ENCODE measurements at places on chromosomes 11 and 22. TPM values are rescaled to one million over a fixed set of nuclear protein-coding genes. Genes with fewer than 3 reads are reported as not detected.

GRCh38 chr22:19990609-19991394, 25.8 kb downstream of the ARVCF start:
- no peak for DNase-seq

DNA sequence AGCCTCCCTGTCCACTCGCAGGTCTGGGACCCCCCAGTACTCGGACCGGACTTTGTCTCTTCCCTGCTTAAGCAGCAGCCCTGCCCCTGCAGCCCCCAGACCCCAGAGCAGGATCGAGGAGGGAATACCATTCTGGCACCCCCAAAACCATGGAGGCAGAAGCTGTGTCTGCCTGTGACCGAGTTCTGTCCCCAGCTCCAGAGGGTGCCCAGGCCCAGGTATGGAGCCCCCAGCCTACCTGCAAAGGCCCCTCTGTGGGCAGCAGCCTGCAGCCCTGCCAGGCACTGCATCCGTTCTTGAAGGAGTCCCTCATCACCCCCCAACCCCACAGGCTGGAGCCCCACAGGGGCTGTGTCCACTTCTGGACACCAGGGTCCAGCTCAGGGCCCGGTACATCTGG, 163.8 kb downstream of the BRD1 start:
- no peak for DNase-seq

DNA sequence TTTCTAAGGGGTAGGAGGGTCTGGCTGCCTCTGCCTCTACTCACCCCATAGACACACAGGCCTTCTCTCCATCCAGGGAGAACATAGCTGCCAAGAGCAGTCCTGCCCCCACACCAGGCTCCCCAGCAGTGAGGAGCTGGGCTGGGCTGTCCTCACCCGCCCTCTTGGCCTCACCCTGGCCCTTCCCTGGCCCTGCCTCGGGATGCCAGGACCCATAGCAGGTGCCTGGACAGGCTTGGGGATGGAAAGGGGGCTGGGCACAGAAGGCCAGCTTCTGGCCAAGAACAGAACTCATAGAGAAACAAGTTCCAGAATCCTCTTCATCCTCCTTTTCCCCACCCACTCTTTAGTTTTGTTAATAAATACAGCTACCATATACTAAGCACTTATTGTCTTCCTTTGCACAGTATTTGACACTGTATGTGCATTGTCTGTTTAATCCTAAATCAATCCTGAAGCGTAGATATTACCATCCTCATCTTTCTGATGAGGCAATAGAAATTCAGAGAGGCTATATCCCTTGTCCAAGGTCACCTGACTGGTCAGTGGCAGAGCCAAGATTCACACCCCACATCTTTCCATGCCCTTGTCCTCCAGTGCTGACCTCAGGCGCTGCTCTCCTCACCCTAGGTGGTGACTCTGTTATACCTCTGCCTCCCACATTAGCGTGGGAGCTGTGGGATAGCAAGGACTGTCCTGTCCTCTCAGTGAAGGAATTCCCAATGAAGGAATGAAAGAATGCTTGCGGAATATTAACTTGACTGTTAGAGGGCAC, 22.0 kb upstream of the MYOD1 start:
- no peak for DNase-seq

GRCh38 chr22:44098021-44098739, 74.1 kb downstream of the PARVB start:
- DNase-seq, result no peak

- DNase-seq, result no peak
Observed at GRCh38 chr11:33698921-33699320, 1.7 kb downstream of the C11orf91 start.

- DNase-seq, result no peak
Observed at GRCh38 chr11:108025387-108026080, 16.8 kb downstream of the CUL5 start.

- no peak for DNase-seq
Observed at GRCh38 chr22:31919730-31920129, 24.6 kb upstream of the YWHAH start.

DNA sequence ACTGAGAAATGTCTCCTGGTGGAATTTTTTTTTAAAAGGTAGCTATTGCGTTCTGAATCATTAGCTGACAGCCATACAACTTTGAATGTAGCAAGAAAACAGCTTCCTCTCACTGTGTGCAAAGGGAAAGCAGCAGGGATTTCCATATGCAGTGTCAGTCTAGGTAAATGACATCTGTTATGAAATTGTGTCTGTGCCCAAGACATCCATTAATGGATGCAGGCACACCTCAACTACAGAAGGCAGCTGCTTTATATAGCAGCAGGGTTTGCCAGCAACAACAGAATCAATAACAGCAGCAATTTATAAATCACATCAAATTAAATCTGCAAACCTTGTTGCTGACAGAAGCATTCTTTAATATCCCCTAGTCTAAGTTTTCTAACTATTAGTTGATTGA, 745.3 kb upstream of the RAG2 start:
- no peak for DNase-seq

GRCh38 chr11:14075118-14076078, 112.9 kb downstream of the SPON1 start:
- peak; percentile 89 for DNase-seq

- DNase-seq, result no peak
Observed at GRCh38 chr11:120869516-120870011, 154.3 kb upstream of the TBCEL start.

GRCh38 chr11:61904539-61905048, 12.8 kb downstream of the RAB3IL1 start:
- DNase-seq, result no peak

- no peak for DNase-seq
Observed at GRCh38 chr22:44701187-44701790, 715 bp upstream of the PRR5 start.

DNA sequence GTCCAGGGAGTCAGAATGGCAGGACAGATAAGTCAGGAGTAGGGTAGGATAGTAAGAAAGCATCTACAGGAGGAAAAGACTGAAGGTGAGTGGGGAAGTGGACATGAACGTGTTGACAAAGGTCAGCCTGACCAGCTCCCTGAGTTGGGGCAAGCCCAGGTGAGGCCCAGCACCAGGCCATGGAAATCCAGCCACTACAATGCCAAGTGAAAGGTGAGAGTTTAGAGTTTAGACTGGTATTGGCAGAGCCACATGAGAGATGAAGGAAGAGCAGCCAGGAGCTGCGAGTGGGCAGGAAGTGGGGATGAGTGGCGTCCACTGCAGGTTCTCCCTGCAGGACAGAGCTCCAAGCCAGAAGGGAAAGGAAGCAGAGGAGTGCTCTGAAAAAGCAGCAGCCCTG, 16.5 kb upstream of the SMCO4 start:
- no peak for DNase-seq

DNA sequence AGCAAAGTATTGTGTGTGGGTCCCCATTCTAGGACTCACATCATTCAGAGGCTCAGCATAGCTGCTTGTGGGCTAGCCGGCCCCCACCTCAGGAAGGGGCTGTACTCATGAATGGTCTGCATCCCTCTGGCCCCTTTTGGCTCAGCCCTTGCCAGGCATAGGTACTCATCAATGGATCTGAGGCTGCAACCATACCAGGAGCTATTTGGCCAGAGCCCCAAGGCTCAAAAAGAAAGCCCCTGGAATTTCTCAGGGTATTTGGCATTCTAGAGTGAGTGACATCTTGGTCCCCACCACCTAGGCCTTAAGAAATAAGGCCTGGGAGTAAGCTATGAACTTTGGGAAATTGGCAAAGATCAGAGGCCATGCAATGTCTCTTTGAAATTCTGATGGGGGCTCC, 38.3 kb downstream of the PLEKHA7 start:
- DNase-seq, result no peak

DNA sequence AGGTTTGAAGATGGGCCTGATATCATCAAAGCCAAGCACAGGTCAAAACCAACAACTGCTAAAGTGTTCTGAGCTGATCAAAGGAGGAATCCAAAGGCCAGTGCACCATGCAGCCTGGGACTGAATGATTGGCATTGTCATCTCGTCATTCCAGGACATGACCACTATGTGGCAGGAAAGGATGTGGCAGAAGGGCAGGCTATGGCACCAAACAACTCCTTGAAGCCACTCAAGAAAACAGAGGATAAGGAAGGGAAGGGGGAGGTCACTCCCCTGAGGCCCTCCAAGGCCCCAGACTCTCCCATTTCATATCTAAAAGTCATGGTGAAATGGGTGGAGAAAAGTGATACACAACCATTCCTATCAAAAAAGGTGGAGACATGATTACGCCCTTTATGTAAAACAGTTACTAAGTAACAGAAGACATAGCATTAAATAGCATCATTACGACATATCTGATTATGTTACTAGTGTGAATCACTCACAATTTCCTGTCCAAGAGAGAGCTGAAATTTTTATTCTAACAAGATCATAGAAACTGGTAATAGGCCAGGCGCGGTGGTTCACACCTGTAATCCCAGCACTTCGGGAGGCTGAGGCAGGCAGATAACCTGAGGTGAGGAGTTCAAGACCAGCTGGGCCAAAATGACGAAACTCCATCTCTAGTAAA, 49.3 kb downstream of the AHNAK start:
- peak; percentile 84 for DNase-seq

GRCh38 chr22:42207918-42208317, 62.5 kb downstream of the TCF20 start:
- DNase-seq, result no peak

DNA sequence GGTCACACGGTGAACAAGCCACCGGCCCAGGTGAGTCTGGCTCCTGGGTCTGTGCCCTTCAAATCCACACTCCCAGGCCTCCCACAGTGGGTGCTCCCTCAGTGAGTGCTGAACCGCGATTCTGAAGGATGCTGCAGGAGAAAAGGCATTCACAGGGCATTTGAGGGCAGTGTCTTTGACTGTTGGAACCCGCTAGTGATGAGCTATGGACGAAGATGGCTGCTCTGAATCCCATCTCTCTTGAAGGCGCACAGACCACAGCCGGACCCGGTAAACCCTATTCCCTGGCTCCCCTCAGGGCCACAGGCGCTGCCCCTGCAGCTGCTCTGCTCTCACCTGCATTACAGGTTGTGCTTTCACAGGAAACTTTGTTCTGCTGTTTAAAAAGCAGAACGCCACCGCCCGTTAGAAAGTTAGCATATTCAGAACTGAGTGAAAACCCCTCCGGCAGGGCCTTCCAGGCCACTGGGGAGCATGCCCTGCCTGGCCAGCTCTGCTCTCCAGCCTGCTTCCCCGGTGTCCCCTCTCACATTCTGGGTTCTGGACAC, 3.2 kb downstream of the LRRC32 start:
- no peak for DNase-seq

- DNase-seq, result peak; percentile 71
Observed at GRCh38 chr11:16278273-16278672, 78.1 kb downstream of the SOX6 start.

- DNase-seq, result no peak
Observed at GRCh38 chr11:117172724-117173421, 5.7 kb upstream of the SIDT2 start.

DNA sequence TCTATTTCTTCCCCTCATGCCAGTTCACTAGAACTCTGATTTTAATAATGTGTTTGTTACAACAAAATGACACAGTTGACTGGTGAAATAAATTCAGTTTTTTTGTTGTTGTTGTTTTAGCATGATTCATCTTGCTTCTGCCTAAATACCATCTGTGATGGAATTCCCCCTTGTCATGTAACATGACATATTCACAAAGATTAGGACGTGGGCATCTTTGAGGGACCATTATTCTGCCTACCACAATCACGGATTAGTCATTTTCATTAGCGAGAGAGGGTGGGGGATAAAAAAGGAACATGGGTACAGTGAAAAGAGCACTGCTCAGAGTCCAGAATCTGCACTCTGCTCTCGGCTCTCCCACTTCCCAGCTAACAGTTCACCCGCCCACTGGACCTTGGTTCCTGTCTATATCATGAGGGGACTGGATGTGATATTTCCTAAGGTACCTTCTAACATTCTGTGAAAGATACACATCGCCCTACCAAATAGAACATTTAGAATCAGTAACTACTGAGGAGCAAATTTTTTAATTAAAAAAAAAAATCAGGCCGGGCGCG, 11.3 kb downstream of the HTATIP2 start:
- DNase-seq, result peak; percentile 47

DNA sequence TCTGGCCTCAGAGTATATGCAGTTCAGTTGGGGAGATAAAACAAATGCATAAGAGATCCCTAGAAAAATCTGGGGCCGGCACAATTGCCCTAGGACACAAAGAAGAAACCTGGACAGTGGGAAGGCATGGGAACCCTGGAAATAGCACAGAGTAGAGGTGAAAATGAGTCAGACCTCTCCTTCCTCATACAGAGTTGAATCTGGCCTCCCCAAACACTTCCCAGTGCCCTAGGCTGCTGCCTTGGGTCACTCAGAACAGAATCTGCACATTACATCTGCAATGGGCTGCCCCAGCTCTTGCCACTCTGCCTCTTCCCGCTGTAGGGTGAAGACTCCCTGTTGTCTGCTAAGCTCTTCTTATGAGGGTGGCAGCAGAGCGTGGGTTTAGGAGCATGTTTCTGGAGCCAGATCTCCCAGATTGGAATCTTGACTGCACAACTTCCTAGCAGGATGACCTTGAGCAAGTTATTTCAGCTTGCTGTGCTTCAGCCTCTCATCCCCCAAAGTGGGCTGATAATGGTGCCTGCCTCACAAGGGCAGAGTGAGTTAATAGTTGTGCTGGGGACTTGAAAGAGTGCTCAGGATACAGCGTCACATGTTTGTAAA, 47.1 kb upstream of the NECTIN1 start:
- no peak for DNase-seq

DNA sequence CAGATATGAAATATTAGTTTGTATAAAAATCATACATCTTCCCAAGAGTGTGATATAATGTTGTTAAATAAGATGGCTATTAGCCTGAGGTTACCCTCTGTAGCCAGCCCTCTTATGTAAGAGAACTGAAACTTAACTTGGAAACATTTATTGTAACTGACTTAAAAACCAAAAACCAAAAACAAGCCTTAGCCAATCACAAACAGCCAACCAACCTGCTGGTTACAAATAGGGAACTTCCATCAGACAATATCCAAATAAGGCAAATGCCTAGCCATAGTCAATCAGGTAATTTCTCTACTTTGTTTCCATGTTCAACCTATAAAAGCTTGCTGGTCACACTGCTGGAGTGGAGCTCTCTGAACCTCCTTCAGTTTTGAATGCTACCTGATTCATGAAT, 14.1 kb downstream of the KBTBD3 start:
- no peak for DNase-seq

Gene LRP4
- 5.7 TPM for total RNA-seq

Gene TEX54
- not detected for total RNA-seq

Gene ACR
- total RNA-seq, result not detected

Gene C22orf42
- not detected for total RNA-seq

Gene MOGAT2
- not detected for total RNA-seq

Gene FOSL1
- 324 TPM for total RNA-seq

Gene NCAM1
- not detected for total RNA-seq

Gene INPP5J
- total RNA-seq, result 2.0 TPM

Gene CARD18
- total RNA-seq, result 3.5 TPM

Gene ASCL2
- not detected for total RNA-seq

Gene DUSP8
- total RNA-seq, result 1.2 TPM

Gene SCT
- total RNA-seq, result not detected

Gene LMO2
- 0.50 TPM for total RNA-seq

Gene CHRDL2
- total RNA-seq, result not detected

Gene RGL4
- total RNA-seq, result not detected

Gene LINC01488
- total RNA-seq, result not detected

Gene EXPH5
- 46.5 TPM for total RNA-seq

Gene STT3A
- 206 TPM for total RNA-seq
